ENCODE measurements at places on chromosomes 11 and 22.

DNA sequence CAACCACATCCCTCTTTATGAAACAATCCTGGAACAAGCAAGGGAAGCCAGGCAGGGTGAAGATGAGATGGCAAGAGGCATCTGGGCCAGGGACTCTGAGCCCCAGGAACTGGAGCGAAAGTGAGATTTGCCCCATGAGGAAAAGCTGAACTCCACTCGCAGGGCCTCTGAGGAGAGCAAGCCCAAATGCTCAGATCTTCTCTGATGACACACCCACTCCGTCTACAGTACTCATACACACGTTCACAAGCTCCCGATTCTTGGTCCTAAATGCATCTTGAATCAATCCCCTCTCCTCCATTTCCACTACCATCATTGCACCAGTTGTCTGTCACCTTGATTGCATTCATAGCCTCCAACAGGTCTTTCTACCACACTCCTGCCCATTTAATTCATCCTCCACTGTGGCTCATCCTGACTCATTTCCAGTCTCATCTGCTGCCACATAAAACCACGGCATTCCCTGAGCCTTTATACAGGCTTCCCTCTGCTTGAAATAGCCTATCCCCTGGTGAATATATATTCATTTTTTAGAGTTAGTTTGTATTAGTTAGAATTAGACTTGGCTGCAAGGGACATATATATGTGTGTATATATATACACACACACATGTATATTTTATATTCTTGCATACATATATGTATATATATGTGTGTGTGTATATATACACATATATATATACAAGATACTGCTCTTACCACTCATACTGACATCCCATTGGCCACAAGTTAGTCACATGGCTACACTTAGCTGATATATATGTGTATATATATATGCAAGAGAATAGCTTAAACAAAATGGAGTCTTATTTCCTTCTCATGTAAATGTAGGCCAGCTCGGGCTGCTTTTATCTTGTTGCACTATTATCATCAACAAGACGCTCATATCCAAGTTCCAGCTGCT, 1.4 kb upstream of the APOA5 start:
- peak; percentile 67 for DNase-seq

GRCh38 chr11:205221-206001, 1.8 kb downstream of the BET1L start:
- DNase-seq: no peak

- peak; percentile 85 for DNase-seq
Measured at GRCh38 chr22:39176143-39176713, 23.7 kb upstream of the CBX7 start.

- no peak for DNase-seq
Measured at GRCh38 chr22:19986011-19986409, 30.6 kb downstream of the ARVCF start.

DNA sequence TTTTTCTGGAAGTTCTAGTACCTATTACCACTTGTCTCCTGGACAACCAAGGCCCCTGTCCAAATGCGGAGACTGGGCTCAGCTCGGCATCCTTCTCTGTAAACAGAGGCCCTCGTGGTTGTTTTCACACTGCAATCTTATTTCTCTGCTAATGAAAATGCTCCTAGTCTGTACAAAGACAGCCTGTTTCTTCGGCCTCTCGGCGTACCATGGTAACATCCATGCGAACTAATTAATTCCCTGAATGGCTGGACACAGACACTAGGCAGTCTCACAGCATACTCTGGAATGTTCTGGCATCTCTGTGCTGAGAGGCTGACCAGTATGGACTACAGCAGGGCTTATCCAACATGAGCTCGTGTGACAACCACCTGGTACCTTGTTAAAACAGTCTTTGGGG, 5.7 kb downstream of the POLR3H start:
- no peak for DNase-seq

DNA sequence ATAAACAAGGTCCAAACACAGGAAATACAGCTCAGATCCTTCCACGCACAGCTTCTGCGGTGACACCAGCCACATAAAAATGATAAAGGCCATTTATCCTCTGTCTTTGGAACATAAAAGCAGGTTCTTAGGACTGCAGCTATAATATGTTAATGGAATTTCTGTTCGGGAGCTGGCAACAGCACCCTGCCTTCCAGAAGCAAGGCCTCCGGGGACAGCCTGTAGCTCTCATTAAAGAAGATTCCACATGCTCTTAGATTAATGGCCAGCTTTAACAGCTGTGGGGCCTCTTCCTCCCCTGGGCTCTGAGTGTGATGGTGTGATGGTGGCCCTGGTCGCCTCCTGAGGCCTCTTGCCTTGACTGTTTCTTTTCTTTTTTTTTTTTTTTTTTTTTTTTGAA, 137.3 kb downstream of the CACNA1I start:
- no peak for DNase-seq

GRCh38 chr11:62393061-62393611, 25.7 kb upstream of the SCGB1A1 start:
- peak; percentile 43 for DNase-seq

- DNase-seq: no peak
Measured at GRCh38 chr11:95466416-95466815, 235.4 kb upstream of the SESN3 start.

DNA sequence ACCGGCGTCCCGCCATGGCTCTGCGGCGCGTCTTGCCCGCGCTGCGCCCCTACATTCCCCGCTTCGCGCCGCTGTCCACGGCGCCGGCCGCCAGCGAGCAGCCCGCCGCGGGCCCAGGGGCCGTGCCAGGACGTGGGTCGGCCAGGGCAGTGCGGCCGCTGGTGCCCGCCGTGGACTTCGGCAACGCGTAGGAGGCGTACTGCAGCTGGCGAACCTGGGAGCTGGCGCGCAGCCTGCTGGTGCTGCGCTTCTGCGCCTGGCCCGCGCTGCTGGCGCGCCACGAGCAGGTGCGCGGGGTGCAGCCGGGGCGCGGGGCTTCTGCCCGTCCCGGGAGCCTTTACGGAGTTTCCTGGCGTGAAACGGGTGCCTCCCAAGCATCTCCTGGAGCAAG, 20.1 kb downstream of the DGCR6L start:
- peak; percentile 36 for DNase-seq

DNA sequence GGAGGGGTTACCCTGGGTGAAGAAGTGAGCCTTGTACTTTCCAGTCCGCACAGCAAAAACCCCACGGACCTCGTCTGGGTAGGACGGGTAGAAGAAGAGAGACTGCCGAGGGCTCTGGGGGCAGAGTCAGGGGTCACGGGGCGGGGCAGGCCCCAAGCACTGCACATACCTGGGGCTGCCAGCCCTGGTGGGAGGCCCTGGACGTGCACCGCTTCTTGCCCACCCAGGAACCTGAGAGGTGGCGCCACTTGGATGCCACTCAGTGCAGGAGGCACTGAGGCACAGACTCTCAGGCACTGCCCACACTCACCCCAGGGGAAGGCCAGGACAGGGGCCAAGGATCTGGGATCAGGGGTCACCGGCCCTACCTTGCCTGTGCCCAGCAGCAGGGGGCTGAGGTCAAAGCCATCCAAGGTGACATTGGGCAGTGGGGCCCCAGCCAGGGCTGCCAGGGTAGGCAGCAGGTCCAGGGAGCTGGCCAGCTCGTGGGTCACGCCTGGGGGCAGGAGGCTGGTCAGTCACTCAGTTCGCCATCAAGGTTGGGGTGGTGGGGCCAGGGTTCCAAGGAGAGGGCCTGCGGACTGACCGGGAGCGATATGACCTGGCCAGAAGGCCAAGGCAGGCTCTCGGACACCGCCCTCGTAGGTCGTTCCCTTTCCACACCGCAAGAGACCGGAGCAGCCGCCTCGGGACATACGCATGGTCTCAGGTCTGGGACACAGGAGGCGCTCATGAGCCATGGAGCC, 2.2 kb downstream of the ARSA start:
- DNase-seq: no peak

DNA sequence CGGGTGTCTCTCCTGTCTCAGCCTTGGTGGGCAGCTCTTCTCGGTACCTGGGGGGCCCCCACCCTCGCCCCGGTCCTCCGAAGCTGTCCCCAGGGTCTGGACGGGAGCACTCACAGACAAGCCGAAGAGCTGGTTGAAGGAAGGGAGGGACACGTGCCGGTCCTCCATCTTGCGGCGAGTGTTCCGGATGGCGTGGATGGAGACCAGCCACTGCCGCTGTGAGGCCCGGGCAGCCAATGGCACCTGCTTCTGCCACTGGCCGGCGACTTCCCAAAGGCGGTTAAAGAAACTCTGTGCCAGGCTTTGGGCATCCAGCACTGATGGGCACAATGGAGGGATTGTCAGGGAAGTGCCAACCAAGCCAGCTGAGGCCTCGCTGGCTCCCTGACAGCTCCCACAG, 18.7 kb downstream of the PPM1F start:
- no peak for DNase-seq

GRCh38 chr22:17984114-17984513, 40.2 kb downstream of the MICAL3 start:
- no peak for DNase-seq

GRCh38 chr11:61254403-61255025, 13.5 kb downstream of the PGA5 start:
- peak; percentile 53 for DNase-seq

DNA sequence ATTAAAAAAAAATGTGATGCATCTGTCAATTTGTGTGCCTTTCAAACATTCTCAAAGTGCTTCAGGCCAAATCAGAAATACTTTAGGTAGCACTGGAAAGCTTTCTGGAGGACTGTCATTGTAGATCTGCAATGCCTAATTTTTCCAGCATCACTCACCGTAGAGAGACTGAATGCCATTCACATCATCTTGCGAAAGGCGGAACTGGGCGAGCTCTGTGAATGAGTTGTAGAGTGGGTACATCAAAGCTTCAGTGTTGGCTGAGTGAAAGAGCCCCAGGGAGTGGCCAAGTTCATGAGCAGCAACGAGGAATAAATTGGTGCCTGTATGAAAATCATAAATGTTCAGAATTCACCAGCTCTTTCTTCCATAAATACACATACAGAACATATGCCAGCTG, 4.0 kb downstream of the MMP10 start:
- DNase-seq: no peak

DNA sequence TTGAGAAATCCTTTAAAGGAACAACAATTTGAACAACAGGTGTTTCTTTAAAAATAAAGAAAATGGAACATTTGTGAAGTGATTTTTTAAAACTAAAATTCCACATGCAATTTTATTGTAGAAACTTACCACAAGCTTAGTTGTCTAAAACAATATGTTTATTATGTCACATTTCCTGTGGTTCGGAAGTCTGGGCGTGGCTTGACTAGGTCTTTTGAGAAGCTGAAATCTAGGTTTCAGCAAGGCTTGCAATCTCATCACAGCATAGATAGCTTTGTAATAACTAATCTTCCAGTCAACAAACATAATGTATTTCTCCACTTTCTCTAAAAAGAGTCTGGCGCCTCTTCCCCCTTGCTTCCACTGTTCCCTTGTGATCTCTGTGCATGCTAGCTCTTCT, 27.0 kb downstream of the MS4A6A start:
- DNase-seq: no peak

DNA sequence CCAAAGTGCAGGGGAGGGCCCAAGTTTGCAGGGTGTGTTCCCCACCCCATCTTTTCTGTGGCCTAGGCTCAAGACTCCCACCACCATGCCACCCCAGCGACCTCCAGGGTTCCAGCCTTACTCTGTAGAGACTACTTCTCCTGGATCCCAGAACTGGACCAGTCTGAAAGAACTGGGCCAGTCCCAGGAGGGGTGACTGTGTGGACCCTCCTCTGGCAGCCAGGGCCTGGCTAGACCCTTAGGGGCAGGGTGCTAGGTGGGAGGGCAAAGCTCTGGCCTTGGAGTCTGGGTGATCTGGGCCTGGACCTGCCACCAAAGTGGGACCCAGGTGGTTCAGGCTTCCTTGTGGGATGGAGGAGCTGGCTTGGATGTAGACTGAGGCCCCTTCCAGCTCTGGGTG, 41.8 kb upstream of the ACCSL start:
- DNase-seq: no peak

DNA sequence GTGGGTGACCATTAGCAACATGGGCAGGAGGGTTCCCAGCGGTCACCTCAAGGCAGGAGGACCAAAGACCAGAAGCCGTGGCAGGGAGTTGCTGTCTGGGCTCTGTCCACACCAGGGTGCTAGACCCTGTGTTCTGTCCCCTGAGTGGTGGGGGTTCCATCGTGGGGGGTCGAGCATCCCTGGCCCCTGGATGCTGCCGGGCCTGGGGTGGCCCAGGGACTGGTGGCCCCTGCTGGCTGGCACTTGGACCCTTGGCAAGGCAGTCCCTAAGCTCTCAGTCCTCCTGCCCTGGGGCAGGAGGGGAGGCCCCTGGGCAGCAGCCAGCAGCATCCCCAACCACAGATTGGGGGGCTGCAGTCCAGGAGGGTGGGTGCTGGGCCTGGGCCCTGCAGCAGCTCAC, 13.4 kb upstream of the ARHGAP8 start:
- no peak for DNase-seq

- no peak for DNase-seq
Measured at GRCh38 chr11:11540157-11540556, 81.6 kb downstream of the GALNT18 start.

DNA sequence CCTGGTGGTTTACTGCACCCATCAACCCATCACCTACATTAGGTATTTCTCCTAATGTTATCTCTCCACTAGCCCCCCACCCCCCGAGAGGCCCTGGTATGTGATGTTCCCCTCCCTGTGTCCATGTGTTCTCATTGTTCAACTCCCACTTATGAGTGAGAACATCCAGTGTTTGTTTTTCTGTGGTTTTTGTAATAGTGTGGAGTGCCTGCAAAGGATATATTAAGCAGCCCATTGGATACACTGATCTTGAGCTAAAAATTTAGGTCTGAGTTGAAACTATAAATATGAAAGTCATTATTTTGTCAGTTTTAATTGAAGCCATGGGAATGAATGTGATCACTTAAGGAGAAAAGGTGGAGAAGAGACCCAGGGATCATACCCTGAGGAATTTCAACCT, 23.0 kb downstream of the MRPL48 start:
- no peak for DNase-seq

DNA sequence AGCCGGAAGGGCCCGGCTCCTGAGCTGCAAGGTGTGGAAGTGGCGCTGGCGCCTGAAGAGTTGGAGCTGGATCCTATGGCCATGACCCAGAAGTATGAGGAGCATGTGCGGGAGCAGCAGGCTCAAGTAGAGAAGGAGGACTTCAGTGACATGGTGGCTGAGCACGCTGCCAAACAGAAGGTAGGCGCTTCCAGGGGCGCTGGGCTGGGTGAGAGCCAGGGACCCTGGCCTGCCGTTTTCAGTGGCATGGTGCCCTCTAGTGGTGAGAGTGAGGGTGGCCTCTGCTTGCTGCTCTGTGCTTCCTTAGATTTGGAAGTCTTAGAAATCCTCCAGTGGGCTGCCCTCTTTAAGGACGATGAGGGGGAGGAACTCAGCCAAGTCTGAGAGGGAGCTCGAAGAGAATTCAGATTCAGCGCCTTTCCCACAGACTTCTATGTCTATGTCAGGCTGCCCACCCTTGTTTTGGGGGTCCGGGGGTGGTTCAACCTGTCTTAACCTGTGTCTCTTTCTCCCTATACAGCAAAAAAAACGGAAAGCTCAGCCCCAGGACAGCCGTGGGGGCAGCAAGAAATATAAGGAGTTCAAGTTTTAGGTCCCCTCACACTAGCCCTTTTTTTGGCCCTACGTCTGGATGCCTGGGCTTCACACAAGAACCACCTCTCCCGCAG, 1.8 kb upstream of the PACS1 start:
- peak; percentile 69 for DNase-seq

- DNase-seq: no peak
Measured at GRCh38 chr11:2002042-2002776, 4.6 kb upstream of the H19 start.

GRCh38 chr11:70467201-70468085, 69.1 kb downstream of the CTTN start:
- DNase-seq: peak; percentile 54

- no peak for DNase-seq
Measured at GRCh38 chr11:68189082-68189481, 24.0 kb downstream of the KMT5B start.

- DNase-seq: peak; percentile 75
Measured at GRCh38 chr11:118401880-118402590, 629 bp downstream of the ATP5MG start.

GRCh38 chr22:43956805-43957463, 1.7 kb downstream of the SAMM50 start:
- DNase-seq: no peak
